ENCODE measurements at places on chromosomes 6 and 20.

DNA sequence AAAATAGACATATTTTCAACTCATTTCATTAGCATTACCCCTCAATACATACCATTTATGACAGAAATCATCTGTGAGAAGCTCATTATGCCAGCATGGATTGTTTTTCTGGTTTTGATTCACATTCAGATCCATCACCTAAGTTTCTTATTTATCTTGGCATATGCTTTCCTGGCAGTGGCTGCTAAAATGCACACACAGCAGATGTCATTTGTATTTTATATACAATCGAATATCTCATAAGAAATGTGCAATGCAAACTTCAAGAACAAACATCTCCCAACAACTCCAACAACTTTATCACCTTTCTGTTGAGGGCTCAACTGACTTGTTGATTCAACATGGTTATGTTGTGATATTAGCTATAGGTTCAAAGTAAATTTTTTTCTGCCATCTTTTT, 208.3 kb downstream of the PHACTR1 start:
- DNase-seq = no peak

GRCh38 chr6:15949982-15950381, 178.9 kb upstream of the MYLIP start:
- no peak for DNase-seq

DNA sequence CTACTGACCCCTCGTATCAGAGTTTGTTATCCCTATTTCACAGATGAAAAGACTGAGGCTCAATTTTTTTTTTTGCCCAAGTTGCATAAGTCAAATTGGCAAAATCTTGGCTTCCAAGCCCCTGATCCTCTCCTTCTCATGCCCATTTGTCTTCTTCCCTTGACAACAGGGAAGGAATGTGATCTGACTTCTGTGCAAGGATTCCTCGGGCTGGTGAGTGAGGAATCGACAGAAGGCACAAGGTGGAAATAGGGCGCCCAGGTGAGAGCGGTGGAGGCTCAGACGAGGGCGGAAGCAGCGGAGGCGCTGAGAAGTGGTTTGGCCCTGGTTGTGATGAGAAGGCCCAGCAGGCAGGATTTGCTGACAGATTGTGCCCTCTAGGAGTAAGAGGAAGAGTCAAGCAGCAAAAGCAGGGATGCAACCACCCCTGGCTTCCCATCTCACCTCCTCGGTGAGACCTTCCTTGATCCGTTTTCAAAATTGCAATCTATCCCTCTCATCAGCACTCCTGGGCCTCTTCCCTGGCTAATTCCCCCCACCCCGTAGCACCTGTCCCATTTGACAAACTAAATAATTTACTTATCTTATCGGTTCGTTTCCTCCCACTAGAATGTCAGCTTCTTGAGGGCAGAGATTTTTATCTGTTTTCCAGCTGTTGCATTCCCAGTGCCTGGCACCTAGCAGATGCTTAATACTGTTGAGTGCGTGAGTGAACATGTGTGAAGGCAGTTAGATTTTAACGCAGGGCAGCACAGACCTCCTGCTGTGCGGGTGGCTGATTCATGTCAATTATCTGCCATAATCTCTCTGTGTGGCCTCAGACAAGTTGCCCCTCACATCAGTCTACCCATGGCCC, 3.7 kb upstream of the SIRPA start:
- no peak for DNase-seq

DNA sequence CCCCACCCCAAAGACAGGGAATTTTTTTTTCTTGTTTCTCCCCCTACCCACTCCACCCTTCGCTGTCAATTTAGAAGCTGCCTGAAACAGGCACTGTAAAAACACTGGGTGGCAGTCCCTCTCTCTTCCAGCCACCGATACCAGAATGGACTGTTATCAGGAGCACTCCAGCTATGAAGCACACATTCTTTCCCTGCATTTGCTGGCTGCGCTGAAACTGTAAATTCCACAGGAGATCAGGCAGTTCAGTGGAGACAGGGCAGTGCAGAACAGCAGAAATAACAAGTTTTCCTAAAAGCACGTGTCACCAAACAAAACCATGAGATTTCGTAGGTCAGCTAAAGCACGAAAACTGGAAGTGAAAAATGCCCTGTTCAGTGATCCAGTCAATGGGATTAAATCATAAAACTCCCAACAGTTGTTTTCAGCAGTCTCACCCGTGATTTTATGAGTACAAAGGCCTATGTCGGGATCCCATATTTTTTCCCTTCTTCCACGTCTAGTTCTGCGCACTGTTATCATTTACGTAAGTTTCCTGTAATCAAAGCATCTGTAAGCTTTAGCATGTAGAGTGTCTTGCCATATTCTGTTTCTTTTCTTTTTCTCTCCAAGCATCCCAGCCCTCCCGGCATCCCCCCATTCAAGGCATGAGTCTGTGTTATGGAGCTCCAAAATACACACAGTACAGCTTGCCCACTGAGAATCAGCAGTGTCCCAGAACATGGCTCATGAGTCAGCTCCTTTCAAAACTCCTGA, 359.9 kb upstream of the EPHA7 start:
- DNase-seq = no peak

GRCh38 chr6:106785298-106785697, 155.9 kb downstream of the QRSL1 start:
- DNase-seq = no peak

- no peak for DNase-seq
Measured at GRCh38 chr6:40331545-40331944, 255.6 kb downstream of the LRFN2 start.

GRCh38 chr6:160420253-160420968, 72.2 kb downstream of the SLC22A3 start:
- no peak for DNase-seq

- no peak for DNase-seq
Measured at GRCh38 chr6:104321301-104321700, 538.4 kb downstream of the HACE1 start.

- DNase-seq = no peak
Measured at GRCh38 chr6:22949967-22950366, 380.6 kb downstream of the HDGFL1 start.

DNA sequence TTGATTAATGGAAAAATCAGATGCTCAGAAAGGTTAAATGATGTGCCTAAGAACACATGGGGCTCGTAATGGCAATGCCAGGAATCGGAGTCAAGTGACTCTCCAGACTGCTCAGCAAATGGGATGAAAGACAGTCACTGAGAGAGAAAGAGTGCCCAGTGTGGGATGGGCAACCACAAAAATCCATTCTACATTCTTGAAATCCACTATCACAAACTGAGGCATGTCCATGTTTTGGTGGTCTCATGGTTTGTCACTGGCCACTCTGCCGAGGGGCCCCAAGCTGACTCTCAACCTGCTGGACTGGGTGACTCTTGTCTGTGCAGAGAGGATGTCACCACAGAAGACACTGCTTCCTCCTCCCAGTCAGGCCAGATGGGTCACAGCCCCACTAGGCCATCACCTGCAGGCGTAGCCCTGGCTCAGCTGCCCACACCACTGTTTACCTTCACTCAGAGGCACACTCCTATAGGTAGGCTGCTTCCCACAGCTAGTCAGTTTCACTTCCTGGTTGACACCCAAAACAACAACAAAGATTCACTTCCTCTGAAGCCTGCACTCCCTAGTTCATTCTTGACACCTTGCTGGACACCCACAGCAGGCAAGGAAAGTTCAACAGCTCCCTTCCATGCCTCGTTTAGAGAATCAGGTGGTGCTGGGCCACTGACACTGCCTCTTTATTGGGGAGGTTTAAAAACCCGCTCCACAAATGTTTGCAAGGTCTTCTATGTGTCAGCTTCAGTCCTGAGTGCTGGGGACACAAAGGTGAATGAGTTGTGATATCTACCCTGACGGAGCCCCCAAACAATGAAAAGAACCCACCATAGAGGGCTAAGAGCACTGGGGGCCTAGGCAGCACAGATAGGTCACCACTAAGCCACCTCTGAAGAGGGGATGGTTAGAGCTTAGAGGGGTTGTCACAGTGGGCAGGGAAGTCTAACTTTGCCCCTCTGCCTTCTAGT, 21.7 kb downstream of the MAP1LC3A start:
- no peak for DNase-seq

GRCh38 chr6:122845916-122846612, 57.0 kb downstream of the SMPDL3A start:
- no peak for DNase-seq

- peak; percentile 65 for DNase-seq
Measured at GRCh38 chr6:44655412-44656342, 268.2 kb downstream of the CDC5L start.

- no peak for DNase-seq
Measured at GRCh38 chr6:36243562-36244212, 26.2 kb upstream of the PNPLA1 start.

- no peak for DNase-seq
Measured at GRCh38 chr20:43863330-43863729, 51.3 kb upstream of the TOX2 start.

- DNase-seq = peak; percentile 46
Measured at GRCh38 chr6:167827583-167828324, 1.0 kb downstream of the AFDN start.

All from activated B cell treated with CpG ODN at 0.5 μM for 24 hours (primary cell).